ENCODE measurements at places on chromosomes 4 and X.

- DNase-seq: no peak
These were observed 6.1 kb downstream of the SPATA18 start for GRCh38 chr4:52057196-52057595.

DNA sequence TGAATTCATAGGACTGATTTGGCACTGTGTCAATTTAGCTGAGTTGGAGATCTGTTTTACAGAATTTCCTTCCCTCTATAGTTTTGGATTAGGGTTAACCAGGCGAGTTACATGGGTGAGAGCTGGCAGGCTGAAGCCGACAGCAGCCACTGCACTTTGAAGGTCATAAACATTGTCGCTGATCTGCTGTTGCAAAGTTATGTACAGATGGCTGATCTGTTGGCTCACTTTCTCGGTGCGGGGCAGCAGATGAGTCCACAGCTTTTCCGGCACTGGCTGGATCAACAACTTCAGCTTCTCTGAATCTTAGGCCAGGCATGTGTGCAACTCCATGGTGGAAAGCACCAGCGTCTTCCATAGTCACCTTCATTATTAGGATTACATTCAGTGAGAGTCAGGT lies 173.7 kb downstream of the GPAT3 start:
- DNase-seq: no peak

GRCh38 chr4:17063888-17064287 lies 165.4 kb upstream of the LDB2 start:
- no peak for DNase-seq

- no peak for DNase-seq
These were observed 207.1 kb downstream of the SOWAHB start for GRCh38 chr4:76690906-76691275.
